Fibroblast of lung (primary cell): ENCODE measurements at places on chromosomes 6 and 20. TPM values are rescaled to one million over a fixed set of nuclear protein-coding genes. Genes with fewer than 3 reads are reported as not detected.

The PPP1R14C gene
- total RNA-seq = 0.17 and 0.26 TPM in 2 replicates

GRCh38 chr20:50932691-50933280 lies 1.5 kb upstream of the ADNP start:
- DNase-seq = no peak

- DNase-seq = no peak
These were observed 10.6 kb downstream of the ACSS2 start for GRCh38 chr20:34887023-34887422.

- no peak for DNase-seq
These were observed 1.9 kb upstream of the ULBP1 start for GRCh38 chr6:149961728-149962425.

- no peak for DNase-seq
These were observed 23.6 kb downstream of the PRKN start for GRCh38 chr6:162704001-162704400.

DNA sequence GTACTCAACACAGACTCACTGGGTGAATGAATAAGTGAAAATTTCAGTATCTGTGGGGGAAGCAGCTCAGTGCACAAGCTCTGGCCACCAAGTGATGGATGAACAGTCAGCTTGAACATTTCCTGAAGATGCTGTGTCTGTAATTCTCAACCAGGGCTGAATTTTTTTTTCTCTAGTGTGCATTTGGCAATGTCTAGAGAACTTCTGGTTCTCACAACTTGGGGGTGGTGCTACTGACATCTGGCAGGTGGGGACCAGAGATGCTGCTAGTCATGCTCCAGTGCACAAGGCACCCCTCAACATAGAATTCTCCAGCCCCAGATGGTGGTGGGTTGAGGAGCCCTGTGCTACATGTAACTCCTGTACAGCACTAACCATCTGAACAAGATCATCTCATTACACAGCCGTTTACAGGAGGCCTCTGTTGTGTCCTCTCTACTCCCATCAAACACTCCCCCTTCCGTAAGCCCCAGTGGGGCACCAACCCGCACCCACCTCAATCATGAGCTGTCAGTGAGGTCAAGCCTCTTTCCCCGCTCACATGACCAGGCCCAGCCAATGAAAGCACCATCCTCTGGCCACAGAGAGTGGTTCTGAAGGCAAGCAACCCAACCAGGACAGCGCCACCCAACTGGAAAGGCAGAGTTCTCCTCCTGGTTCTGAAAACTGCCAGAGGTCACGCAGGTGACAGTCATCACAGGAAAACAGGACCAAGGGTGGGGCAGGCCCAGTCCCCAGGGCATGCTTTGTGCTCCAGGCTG lies 103.9 kb upstream of the PMEPA1 start:
- no peak for DNase-seq

DNA sequence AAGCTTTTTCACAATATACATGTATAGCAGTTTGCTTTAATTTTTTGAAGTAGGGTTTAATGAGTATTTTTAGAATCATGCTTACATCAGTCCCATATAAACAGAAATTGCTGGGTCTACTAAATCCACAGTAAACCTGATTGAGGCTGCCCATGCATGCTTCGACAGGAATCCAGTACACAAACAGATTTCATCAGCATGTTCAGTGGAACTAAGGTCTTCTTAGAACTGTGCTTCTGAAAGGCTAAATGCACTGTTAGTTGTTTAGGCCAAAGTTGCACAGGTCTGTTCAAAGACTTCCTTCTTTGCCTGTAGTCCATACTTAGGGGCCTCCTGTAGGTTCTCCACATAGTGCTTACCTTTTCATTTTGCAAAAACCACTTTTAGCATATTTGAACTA lies 42.5 kb upstream of the THBS2 start:
- no peak for DNase-seq

DNA sequence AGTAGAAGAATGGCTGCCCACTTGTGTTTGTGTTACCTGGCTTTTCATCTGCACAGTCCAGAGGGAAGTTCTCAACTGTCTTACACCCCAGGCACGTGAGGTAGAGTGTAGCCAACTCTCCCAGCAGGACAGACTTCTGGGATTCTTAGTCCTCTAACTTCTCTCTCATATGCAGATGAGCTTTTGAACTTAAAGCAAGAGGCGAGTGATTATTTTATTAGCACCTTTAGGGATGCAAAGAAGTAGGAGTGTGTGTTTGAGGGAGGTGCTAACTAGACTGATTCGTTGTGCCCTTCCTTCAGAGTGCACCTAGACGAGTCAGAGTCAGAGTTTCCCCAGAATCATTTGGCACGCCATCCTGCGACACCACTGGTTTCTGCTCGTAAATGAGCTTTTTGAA lies 10.8 kb downstream of the CDYL start:
- no peak for DNase-seq

GRCh38 chr6:17280138-17280537 lies 1.0 kb upstream of the RBM24 start:
- no peak for DNase-seq

- no peak for DNase-seq
These were observed 1.4 kb upstream of the SLC29A1 start for GRCh38 chr6:44221961-44222335.

DNA sequence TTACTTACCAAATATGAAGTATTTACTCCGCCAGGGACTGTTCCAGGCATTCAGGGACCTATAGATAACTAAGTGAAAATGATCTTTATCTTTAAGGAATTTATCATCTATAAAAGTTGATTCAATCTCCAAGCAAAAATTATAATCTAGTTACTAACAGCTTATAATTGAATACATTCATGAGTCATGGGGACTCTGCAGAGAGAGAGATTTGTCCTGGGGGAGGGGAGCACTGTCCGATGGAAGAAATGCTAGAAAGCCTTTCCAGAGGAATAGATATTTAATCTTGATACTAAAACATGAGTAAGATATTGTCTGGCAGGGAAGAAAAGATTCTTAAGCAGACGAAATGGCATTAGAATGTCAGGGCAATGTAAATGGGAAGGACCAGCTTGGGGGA lies 139.3 kb downstream of the CD164 start:
- no peak for DNase-seq

- no peak for DNase-seq
These were observed 266.0 kb upstream of the BTBD3 start for GRCh38 chr20:11651647-11652046.

GRCh38 chr6:72740135-72740534 lies 118.3 kb downstream of the KCNQ5 start:
- no peak for DNase-seq

DNA sequence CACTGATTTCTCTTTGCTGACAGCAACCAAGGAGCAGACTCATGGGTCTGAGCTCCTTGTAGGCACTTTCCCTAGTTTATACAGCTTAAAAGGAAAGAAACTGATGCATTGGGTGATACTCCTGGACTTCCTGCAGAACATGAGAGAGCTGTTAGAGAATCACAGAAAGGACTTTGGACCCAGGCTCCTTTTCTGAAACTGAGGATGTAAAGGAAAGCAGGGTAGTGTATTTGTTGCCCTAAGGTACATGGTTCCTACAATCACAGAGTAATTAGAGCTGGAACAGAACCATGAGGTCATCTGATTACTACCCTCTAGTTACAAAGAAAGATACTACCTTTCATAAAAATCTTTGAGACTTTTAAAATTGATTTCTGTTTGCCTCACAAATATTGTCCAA lies 477.1 kb upstream of the SPTLC3 start:
- DNase-seq = no peak

DNA sequence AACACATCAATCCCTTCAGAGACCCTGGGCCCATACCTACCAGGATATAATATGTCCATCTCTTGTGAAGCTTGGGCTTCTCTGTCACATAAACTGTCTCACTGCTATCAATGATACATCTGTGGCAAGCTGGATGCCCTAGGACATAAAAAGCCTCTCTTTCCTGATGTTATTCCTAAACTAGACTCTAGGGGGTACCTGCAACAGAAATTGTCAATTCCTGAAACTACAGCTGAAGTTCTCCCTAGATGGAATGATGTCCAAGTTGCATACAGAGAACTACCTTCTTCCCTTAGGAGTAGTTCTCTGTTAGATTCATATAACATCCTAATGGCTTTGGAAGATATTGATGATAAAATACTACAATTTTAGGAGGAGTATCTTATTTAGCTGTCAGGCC lies 35.8 kb downstream of the TBX18 start:
- peak; percentile 15 for DNase-seq

The COL19A1 gene
- total RNA-seq = under 0.01 TPM in 1 of 2 replicates, not detected in the other

- peak; percentile 70 for DNase-seq
These were observed 39.3 kb upstream of the TRAM2 start for GRCh38 chr6:52616059-52616690.

GRCh38 chr6:157186785-157187181 lies 136.5 kb downstream of the TMEM242 start:
- DNase-seq = no peak

GRCh38 chr20:910870-911770 lies 5.0 kb downstream of the ANGPT4 start:
- DNase-seq = peak; percentile 19

The HECA gene
- total RNA-seq = 20.8 and 26.6 TPM in 2 replicates

DNA sequence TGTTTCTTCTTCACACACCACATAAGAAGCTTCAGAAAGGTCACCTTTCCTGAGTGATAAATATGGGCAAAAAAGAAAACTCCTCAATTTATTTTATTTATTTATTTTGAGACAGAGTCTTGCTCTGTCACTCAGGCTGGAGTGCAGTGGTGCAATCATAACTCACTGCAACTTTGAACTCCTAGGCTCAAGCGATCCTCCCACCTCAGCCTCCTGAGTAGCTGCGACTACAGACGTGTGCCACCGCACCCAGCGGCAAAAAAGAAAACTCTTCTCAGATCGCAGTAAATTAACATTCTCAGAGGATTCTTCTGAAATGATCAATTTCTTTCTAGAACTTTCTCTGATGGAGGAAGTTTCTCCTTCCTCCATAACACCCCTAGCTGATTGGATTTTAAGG lies 111.2 kb downstream of the TRERF1 start:
- DNase-seq = no peak

DNA sequence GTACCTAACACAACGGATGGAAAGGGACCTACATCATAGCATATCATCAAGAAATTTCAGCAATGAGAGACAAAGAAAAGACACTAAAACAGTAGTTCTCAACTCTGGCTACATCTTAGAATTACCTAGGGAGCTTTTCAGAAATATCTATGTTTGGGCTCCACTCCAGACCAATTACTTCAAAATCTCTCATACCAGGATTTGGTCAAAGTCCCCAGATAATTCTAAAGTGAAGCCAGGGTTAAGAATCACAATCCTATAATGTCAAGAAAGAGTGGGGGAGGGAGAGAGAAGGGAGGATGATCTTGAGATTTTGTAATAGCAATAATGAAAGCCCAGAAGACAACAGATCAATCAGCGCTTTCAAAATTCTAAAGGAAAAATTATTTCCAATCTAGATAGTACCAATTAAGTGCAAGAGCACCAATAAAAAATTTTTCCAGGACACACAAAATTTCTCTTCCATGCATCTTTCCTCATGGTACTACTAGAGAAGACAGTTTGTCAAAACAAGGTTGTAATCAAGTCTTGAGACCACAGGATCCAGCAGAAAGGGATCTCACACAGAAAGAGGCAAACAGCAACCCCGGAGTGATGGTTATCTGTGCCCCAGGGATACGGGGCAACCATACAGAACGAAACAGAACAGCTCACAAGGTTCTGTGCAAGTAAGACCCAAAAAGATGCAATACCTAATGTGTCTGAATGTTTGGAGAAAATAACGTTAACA lies 152.9 kb upstream of the DST start:
- DNase-seq = no peak

DNA sequence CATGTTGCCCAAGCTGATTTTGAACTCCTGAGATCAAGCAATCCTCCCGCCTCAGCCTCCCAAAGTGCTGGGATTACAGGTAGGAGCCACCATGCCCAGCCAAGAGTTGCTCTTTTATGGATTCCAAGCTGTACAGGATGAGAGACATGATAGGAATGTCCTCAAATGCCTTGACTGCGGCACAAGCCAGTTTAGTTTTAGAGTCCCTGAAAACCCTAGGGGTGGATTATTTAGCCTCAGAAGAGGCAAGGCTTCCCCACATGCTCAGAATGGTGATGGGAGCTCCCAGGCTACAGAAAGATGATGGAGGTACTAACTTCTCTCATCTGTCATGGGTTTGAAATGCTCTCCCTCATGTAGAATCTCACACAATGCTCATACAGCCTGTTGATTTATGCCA lies 280.5 kb upstream of the PRND start:
- peak; percentile 20 for DNase-seq

- DNase-seq = no peak
These were observed 31.8 kb downstream of the KCNG1 start for GRCh38 chr20:50991076-50991475.

DNA sequence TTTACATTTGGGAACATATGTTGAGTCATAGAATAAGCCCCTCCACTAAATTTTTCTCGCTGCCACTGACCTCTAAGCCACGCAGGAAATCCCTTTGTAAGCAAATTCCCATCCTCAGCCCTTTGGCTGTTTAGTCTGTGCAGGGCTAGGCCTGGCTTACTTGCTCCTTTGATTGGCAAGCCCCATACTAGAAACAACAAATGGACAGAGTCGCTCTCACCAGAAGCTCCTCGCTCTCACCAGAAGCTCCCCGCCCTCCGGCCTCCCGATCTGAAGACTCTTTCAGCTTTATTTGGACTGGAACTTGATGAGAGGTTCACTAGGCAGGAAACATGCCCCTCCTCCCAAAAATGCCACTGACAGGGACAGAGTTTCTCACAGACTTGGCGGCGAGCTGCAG lies 149.2 kb upstream of the EXOC2 start:
- peak; percentile 19 for DNase-seq

The PI3 gene
- total RNA-seq = not detected in 2 replicates

DNA sequence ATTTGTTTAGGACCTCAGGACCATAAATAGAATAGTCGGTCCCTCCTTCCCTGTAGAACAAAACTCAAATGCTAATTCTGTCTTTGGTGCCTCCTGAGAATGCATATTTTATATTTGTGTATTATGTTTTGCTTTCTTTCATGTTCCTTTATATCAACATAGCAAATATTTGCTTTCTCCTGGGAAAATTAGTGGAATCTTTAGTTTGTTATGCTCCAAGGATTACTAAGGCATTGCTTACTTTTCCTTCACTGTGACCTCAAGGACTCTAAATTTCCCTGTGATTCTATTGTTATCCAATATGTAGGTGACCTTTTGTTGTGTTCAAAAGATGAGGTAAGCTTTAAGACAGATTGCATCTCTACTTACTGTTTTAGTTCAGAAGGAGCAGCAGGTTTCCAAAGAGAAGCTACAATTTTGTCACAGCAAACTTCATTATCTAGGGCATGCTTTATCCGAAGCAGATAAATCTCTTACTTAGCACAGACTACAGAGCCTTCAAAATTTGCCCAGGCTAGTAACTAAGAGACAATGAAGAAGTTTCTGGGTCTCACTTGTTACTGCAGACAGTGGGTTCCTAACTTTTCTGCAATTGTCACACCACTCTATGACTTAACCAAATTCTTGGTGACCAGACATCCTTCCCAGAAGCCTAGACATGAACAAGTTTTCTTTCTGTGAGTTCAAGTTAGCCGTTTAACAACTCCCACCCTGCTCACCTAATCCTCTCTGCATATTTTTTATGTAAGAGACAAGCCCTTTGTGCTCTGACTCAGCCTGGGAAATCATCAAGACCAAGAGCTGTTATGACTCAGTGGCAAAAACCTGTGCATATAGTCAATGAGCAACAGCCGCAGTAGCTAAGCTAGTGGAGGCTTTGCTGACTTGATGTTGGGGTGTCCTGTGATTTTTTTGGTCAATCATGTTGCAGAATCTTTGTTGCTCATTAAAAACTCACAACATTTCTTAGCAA lies 378.8 kb downstream of the QKI start:
- DNase-seq = peak; percentile 42

The PLAGL2 gene
- total RNA-seq = 1.5 and 2.3 TPM in 2 replicates

The CLDN20 gene
- total RNA-seq = not detected in 2 replicates
